Effector memory CD4-positive, alpha-beta T cell (primary cell): ENCODE measurements at places on chromosomes 7 and 10.

- DNase-seq: no peak
- H3K4me3 ChIP-seq: no peak overlapping the region
- H3K36me3 ChIP-seq: no peaks in the 10 kb centered on the region
- H3K27ac ChIP-seq: no peak overlapping the region
Observed at GRCh38 chr7:30700941-30701340, 18.7 kb upstream of the CRHR2 start.

DNA sequence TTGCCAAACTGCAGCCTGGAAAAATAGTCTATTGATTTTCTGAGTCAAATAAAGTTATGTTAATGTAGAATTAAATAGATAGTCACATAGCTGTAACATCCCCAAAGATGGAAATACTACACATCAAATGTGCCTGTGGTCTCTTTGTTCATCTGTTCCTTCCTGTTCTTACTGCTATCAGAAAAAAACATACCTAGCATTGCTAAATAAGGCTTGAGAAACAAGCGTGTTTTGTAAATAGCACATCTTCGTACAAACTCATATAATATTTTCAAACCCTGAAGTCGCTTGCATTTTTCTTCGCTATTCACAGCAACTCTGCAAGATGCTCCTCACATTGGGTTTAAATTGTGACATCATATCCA lies 116.1 kb downstream of the KLF6 start:
- H3K4me1 ChIP-seq: peaks cover 36% of the 10 kb centered on the region
- H3K27ac ChIP-seq: peak overlapping the region; percentile 79
- DNase-seq: no peak
- no peaks in the 10 kb centered on the region for H3K27me3 ChIP-seq

DNA sequence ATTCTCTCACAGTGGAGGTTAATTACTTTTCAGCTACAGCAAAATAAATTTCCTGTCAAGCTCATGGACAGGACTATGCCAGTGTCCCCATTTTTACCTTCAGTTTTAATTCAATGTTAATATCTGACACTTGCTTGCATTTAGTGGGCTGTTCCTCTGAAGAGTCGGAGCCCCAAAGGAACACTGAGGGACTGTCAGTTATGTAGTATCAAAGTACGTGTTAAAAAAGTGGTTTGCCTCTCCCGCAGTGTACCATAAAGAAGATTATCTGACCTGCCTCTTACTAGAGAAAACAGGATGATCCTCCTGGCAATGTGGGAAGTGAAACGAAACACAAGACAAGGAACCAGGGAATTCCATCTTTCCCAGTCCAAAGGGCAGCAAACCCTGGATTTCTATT lies 1010.9 kb upstream of the PHF14 start:
- no peak overlapping the region for H3K27ac ChIP-seq
- DNase-seq: no peak
- no peaks in the 10 kb centered on the region for H3K27me3 ChIP-seq
- no peaks in the 10 kb centered on the region for H3K36me3 ChIP-seq
- H3K4me1 ChIP-seq: no peaks in the 10 kb centered on the region

- H3K4me3 ChIP-seq: no peak overlapping the region
- H3K4me1 ChIP-seq: no peaks in the 10 kb centered on the region
- DNase-seq: no peak
- no peak overlapping the region for H3K27ac ChIP-seq
Observed at GRCh38 chr7:44072364-44073231, 7.2 kb upstream of the PGAM2 start.

- H3K27me3 ChIP-seq: no peaks in the 10 kb centered on the region
- no peak overlapping the region for H3K27ac ChIP-seq
- H3K4me1 ChIP-seq: no peaks in the 10 kb centered on the region
- peaks cover 62% of the 10 kb centered on the region for H3K36me3 ChIP-seq
Observed at GRCh38 chr7:24812305-24812945, 55.2 kb upstream of the GSDME start.

- no peaks in the 10 kb centered on the region for H3K27me3 ChIP-seq
- H3K27ac ChIP-seq: no peak overlapping the region
- no peaks in the 10 kb centered on the region for H3K4me1 ChIP-seq
- no peak for DNase-seq
Observed at GRCh38 chr7:56291-56913, 136.0 kb upstream of the FAM20C start.

- H3K36me3 ChIP-seq: no peaks in the 10 kb centered on the region
- H3K27ac ChIP-seq: no peak overlapping the region
- DNase-seq: no peak
- H3K4me1 ChIP-seq: no peaks in the 10 kb centered on the region
Observed at GRCh38 chr7:154436560-154436959, 384.4 kb downstream of the DPP6 start.

DNA sequence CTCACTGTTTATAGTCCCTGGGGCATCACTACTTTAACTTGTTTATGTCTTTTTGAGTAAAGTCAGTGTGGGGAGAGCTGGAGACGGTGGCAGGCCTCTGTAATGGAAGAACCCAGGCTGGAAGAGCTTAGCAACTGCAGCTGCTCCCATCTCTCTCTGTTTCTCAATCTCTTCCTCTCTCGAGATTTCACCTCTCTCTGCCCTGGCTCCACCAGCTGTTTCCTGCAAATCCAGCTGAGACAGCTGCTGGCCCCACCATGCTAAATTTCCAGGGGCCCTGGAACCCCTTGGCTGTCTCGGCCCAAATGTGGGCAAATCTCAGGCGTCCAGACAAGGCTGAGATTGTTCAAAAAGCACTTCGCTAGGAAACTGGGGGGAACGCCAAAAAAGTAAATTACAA lies 25.8 kb upstream of the SLF2 start:
- no peaks in the 10 kb centered on the region for H3K27me3 ChIP-seq
- H3K36me3 ChIP-seq: no peaks in the 10 kb centered on the region
- DNase-seq: no peak
- no peak overlapping the region for H3K27ac ChIP-seq
- H3K4me3 ChIP-seq: no peak overlapping the region

DNA sequence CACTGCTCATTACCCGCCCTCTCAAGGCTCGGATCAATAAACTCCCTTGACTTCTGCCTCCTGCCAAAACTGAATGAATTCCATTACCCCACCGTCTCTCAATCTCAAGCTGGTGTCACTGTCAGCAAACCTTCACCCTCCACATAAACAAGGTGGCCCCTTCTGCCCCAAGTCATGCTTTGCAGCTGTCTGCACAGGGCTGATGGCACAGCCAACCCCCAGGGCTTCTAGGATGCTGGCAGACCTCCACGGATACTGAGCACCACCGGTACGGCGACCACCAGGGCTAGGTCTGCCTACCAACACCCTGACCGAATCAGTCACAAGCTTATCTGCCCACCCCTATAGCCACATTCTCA lies 46.1 kb downstream of the PARD3 start:
- no peak for DNase-seq
- no peak overlapping the region for H3K27ac ChIP-seq
- H3K4me3 ChIP-seq: no peak overlapping the region
- no peaks in the 10 kb centered on the region for H3K36me3 ChIP-seq
- no peaks in the 10 kb centered on the region for H3K4me1 ChIP-seq
- H3K27me3 ChIP-seq: no peaks in the 10 kb centered on the region

- peaks cover 50% of the 10 kb centered on the region for H3K4me1 ChIP-seq
- H3K27ac ChIP-seq: no peak overlapping the region
- H3K27me3 ChIP-seq: no peaks in the 10 kb centered on the region
- H3K4me3 ChIP-seq: no peak overlapping the region
- no peaks in the 10 kb centered on the region for H3K36me3 ChIP-seq
Observed at GRCh38 chr10:26472492-26472778, 34.3 kb downstream of the APBB1IP start.

DNA sequence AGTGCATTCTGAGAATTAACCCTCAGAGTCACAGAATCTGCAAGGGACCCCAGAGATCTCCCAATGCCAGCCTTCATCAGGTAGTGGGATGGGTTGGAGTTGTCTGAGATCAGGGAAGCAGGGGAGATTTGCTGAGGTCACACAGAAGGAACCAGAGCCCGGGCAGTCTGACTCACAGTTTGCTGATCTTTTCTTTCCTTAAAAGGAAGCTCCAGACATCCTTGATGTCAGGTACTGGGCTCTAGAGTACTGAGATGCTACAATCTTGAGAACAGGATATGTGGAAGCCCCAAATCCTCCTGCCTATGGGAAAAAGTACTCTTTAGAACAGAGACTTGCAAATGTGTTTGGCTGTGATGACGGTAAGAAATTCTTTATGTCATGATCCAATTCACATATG lies 706 bp downstream of the TBATA start:
- no peaks in the 10 kb centered on the region for H3K36me3 ChIP-seq

DNA sequence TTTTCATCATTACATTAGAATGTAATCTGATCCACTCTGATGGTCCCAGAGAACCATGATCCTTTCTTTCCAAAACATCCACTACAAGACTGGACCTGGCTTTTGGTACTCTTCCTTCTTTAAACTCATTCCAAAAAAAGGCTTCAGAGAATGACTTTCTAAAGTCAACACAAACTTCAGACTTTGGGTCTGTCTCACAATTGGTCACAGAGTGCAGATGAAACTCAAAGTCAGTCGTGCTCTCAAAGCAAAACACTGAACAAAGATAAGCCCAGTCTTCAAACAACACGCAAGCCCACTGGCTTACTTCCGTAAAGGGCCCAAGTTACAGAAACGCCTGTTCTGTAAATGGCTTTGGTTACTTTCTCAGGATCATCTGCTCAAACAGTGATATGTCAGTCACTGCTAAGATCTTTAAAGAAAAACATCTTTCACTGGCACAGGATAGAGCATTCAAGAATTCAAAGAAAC lies 250.9 kb upstream of the MKLN1 start:
- no peak for DNase-seq
- H3K4me3 ChIP-seq: no peak overlapping the region
- peaks cover 42% of the 10 kb centered on the region for H3K4me1 ChIP-seq
- H3K27me3 ChIP-seq: no peaks in the 10 kb centered on the region
- no peak overlapping the region for H3K27ac ChIP-seq

DNA sequence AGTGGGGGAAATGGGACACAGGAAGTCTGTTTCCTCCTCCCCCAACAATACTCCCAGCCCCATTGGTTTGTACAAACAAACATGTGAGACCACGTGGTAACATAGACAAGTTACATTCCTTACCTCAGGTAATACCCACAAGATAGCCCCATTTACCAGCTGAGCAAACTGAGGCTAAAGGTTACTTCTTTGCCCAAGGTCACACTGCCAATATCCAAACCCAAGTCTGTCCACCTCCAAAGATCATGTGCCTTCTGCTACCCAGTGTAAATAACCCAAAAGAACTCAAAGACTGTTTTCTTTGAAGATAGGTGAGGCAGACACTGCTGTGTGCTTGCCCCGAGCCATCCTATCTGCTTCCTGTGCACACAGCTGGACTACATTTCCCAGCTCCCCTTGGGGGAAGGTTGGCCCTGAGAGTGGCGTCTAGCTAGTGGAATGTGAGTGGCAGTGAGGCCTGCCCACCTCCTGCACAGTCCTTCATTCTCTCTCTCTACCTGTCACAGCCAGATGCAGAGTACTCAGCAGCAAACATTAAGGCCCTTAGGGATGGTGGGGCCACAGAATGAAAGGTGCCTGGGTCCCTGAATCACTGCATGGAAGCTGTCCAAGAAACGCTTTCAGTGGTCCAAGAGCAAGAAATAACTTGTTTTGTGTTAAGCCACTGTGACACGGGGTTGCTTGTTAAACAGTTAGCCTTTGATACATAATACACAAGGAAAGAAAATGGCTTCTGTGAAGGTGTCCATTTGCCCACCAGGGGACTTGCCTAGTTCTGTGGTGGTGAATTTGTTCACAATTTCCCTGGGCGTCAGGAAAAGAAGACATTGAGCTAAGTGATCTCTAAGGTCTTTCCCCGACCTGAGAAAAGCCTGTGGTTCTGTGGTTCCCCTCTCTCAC lies 257.7 kb upstream of the NFE2L3 start:
- H3K4me1 ChIP-seq: peaks cover 6% of the 10 kb centered on the region
- no peak overlapping the region for H3K27ac ChIP-seq
- no peak overlapping the region for H3K4me3 ChIP-seq

DNA sequence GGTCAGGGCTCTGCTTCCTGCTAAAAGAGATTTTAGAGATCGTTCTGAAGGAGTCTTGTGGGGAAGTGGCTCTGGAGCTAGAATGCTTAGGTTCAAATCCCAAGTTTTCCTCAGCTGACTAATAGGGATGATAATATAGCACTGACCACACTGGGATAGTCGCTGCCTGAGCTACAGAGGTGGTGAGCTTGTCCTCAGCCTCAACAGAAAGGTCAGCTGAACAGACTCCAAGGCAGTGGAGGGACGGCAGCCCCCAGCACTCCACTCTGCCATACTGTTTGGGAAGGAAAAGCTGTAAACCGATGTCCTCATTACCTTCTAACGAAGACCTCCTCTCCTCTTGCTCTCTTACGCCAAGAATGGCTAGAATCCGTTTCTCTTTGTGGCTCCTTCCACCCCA lies 36.2 kb downstream of the KAT6B start:
- no peak for DNase-seq
- no peaks in the 10 kb centered on the region for H3K27me3 ChIP-seq
- H3K4me1 ChIP-seq: peaks cover 3% of the 10 kb centered on the region
- H3K27ac ChIP-seq: no peak overlapping the region

- H3K4me1 ChIP-seq: peaks cover 8% of the 10 kb centered on the region
- H3K27ac ChIP-seq: peak overlapping the region; percentile 85
- peak; percentile 67 for DNase-seq
- no peaks in the 10 kb centered on the region for H3K27me3 ChIP-seq
- H3K4me3 ChIP-seq: peak overlapping the region; percentile 94
Observed at GRCh38 chr7:22854158-22855048, 31.8 kb upstream of the TOMM7 start.

DNA sequence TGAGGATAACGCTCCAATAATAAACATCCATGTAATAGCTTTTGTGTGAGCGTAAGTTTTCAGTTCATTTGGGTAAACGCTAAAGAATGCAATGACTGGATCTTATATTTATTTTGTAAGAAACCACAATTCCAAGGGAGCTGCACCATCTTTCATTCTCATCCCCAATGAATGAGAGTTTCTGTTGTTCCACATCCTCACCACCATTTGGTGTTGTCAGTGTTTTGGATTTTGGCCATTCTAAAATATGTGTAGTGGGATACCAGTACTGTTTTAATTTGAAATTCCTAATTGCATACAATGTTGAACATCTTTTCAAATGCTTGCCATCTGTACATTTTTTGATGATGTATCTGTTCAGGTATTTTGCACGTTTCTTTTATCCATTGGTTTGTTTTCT lies 50.9 kb upstream of the SEMA3D start:
- H3K36me3 ChIP-seq: no peaks in the 10 kb centered on the region
- H3K27me3 ChIP-seq: no peaks in the 10 kb centered on the region
- no peaks in the 10 kb centered on the region for H3K4me1 ChIP-seq
- H3K4me3 ChIP-seq: no peak overlapping the region

DNA sequence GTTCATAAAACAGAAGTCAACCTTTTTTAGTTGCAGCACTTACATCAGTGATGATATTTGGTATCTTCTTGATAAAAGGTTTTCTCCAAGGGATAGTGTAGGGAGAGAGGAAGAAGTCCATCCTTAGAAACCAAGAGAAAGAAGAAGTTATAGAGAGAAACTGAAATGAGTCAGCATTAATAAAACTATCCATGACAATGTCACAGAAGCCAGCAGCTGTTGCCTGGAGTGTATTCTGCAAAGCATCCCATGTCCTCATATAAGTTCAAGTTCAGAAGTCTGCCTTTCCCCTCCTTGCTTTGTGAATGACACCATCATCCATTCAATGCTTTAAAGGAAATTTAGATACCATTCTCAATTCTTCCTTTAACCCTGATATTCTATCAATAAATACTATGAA lies 14.4 kb upstream of the COL1A2 start:
- H3K27ac ChIP-seq: no peak overlapping the region
- no peaks in the 10 kb centered on the region for H3K27me3 ChIP-seq
- no peaks in the 10 kb centered on the region for H3K36me3 ChIP-seq
- no peak for DNase-seq
